NCI-H187 (cell line): ENCODE measurements at places on chromosomes 2 and 18.

DNA sequence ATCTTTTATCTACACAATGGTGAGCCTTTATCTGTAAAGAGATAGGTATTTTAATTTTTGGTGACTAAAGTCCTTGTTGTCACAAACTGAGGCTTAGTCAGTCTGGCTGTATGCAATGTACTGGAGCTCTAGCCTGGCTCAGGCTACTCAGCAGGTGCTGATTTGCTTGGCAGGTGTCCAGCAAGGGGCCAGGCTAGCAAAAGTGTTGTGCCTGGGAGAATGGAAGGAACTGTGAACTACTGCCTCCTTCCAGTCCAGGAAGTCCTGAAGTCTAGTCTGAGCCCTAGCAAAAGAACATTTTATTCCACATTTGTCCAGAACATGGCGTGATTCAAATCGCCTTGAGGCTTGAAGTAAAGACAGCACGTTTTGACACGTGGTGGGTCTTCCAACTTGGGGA lies 260.5 kb downstream of the CCDC85A start:
- peak; percentile 33 for DNase-seq

- peak; percentile 21 for DNase-seq
Measured at GRCh38 chr2:58923869-58924268, 682.7 kb upstream of the FANCL start.

- DNase-seq: no peak
Measured at GRCh38 chr2:73285159-73285739, 971 bp upstream of the FBXO41 start.

DNA sequence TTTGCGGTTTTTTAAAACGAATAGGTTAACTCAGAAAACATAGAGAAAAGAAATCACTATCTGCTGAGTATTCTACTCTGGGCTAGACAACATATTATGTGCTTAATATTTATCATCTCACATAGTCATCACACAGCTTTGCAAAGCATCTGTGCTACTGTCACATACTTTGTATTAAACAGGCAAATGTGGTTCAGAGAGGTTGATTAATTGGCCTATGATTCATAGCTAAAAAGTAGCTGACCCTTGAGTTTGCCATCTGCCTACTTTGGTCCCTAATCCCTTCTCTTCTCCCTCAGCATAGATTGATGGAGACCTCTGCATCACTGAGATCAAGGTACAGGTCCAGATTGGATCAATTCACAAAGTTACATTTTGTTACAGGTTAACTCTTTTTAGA lies 21.4 kb downstream of the ANKRD30B start:
- no peak for DNase-seq

DNA sequence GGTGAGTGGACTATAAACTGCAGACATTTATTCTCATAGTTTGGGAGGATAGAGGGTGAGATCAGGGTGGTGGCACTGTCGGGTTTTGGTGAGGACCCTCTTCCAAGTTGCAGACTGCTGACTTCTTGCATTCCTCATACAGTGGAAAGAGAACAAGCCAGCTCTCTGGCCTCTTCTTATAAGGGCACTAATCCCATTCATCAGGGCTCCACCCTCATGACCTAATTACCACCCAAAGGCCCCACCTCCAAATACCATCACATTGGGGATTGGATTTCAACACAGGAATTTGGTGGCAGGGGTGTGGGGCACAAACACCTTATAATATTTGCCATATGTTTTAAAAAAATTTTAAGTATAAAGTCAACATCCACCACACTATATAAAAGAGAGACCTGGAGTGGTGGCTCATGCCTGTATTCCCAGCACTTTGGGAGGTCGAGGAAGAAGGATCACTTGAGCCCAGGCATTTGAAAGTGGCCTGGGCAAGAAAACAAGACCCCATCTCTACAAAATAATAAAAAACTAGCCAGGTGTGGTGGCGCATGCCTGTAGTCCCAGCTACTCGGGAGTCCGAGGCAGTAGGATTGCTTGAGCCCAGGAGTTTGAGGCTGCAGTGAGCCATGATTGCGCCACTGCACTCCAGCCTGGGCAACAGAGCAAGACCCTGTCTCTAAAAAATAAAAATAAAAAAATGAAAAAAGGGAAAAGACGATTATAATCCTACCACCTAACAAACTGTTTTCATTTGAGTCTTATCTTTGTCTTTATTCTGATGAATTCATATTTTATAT lies 44.0 kb downstream of the TCF7L1 start:
- DNase-seq: no peak

DNA sequence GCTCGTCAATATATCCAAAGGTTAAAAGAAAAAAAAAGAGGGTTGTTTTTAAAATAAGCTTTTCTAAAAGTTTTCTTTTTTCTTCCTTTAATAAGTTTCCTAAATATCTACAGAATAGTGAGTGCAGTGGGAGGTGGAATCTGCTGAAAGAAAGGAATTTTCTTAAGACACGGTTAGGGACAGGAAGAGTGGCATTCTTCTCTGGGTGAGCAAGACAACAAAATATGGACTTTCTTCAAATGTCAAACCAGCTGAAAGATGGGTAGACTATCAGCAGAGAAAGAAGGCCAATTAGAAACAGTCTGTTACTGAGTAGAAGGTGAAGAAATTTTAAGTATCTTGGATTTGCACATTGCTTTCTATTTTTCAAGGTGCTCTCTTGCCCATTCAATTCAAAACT lies 222.7 kb upstream of the PIK3C3 start:
- DNase-seq: no peak

DNA sequence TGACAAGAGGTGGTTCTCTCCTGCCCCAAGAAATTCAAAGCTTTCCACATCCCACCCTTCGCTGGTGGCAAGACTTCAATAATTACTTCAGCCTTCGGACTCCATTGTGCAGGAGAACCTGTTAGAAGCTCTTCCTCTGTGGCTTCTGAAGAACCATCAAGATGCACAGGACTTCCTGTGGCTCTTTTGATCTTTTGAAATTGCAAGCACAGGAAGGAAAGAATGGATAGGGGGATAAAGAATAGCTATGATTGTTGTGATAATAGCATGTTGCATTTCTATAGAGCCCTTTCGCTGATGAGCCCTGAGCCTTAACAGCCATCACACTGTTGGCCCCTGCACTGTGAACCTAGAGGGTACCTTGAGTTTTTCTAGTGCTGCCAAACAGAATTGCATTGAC lies 7.4 kb downstream of the EPAS1 start:
- no peak for DNase-seq

DNA sequence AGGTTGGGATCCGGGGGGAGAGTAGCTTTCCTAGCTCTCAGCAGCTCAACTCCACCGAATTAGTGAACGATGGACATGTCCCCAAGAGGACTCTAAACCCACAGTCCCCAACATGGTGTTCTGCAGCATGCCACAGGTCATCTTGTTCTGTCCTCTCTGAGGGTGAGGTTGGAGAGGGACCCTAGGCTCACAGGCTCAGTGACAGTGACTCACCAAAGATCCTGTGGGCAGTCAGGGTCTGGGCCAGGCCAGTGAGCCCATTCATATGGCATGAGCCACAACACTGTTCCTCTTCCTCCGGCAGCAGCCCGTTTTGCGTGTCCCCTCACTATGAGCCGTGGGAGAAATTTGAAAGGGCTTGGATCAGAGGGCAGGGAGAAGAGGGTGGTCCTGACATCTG lies 2.8 kb upstream of the SLC20A1 start:
- no peak for DNase-seq

GRCh38 chr2:151840216-151841046 lies 12.2 kb upstream of the ARL5A start:
- no peak for DNase-seq

DNA sequence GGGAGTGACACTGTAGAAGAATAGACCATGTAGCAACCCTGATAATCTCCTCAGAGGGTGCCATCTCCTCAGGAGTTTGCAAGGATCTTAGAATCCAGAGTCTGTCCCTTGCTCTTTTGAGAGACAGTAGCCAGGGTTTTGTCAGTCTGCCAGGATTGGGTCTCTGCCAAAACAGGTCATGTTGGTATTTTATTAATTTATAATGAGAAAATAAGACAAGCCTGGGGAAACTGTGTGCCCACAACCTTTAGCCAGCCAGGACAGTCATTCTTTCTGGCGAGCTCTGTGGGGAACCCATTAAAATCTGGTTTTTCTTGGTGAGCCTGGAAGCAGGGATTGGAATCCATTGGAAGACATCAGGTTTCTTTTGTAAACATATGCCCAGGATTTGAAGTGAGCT lies 78.6 kb downstream of the PTPRM start:
- no peak for DNase-seq

DNA sequence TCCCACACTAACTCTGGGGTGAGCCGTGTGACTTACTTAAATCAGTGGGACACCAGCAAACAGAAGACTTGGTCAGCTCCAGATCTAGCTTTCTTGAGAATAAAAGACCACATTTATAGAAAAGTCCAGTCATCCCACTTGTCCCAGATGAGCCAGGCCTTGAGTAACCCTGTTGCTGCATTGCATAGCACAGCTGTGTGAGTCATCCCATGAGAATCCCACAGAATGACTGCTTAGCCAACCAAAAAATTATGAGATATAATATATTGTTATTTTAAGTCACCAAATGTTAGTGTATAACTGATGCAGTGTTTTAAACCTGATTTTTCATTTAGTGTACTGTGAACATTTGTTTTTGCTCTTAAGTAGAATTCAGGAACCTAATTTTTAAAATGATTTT lies 94.2 kb upstream of the FSHR start:
- DNase-seq: no peak

GRCh38 chr18:55862693-55863390 lies 274.9 kb upstream of the TCF4 start:
- DNase-seq: no peak

DNA sequence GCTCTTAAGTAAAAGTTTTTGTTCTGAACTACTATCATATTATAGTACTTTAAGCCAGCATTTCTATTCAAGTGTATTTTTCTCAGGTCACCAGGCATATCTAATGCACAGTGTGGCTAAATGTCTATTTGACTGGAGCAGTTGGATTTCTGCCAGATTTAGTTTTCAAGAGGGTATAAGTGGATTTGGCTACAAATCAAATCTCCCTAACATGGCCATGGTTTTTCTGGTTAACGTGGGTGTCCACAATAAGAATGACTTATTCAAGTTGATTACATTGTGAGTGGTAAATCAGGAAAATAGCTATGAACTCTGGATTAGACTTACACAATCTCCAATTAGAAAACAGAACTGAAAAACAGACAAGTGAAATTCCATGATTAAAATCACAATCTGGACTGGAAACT lies 5.7 kb upstream of the CHN1 start:
- DNase-seq: peak; percentile 90

DNA sequence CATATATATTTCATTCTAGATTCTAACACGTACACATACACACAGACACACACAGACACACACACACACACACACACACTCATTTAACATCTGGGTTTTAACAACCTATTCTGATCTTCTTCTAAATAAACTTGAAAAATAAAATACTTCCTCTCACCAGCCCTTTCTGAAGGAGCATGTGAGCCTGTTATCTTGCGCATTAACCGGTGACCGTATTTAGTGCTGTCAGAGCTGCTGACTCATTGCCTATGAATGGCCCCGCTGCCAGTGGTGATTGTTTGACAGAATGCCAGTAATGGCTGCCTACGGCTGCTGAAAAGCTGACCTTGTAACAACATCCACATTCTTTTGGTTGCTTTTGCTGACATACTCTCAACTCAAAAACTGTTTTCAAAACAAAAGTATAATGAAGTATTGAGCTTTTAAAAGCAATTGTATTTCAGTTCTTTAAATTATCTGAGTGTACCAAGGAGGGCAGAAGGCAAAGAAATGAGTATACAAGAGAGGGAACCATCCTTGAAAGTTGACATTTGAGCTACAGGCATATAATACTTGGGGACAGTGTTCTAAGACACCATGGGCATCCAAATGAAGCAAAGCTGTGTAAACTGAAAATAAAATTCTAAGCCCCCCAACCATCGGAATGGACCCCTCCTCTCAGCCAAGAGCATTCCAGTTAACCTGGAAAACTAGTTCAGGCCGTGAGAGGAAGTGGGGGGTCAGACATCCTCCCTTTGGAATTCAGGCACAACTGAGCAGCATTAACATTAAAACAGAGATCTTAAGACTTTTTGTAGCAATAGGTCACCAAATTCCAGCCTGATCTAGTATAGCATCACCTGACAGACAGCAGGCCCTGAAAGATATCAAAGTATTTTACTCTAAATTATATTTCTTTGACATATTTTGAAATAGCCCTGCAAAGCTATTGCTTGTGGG lies 50.2 kb upstream of the DTNA start:
- no peak for DNase-seq

- DNase-seq: no peak
Measured at GRCh38 chr2:100235098-100235497, 87.2 kb downstream of the LONRF2 start.

- DNase-seq: no peak
Measured at GRCh38 chr18:74589811-74590210, 7.9 kb upstream of the ZNF407 start.

- no peak for DNase-seq
Measured at GRCh38 chr2:71746946-71747501, 293.7 kb downstream of the DYSF start.

- DNase-seq: no peak
Measured at GRCh38 chr2:144248350-144249034, 271.4 kb downstream of the ZEB2 start.

DNA sequence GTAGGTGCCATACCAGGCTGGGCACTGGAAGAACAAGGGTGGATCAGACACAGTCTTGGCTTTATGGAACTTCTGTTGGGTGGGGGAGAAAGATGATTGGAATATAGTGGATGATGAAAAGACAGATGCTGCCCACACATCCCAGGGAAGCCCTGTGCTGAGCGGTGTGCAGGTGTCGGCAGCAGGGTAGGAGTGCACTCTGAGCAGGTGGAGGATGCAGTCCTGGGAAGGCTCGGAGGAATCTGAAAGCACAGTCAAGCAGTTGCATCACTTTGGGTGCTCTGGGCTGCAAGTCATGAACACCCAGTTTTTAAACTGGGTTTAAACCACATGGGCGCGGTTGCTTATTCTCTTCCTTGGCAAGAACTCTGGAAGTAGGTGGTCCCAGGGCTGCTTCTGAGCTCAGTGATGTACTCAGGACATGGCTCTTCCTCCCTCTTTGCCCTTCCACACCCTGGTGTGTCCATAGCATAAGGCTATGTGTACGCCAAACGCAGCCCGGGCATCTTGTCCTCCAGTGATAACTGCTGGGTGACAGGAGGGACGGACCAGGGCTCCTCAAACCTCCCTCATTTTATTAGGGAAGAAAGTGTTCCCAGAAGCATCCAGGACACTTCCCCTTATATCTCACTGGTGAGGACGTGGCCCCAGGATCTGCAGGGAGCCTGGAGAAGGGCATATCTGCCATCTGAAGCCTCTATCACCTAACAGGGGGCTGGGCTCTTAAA lies 84.0 kb downstream of the SH3RF3 start:
- DNase-seq: no peak

- DNase-seq: no peak
Measured at GRCh38 chr2:239674101-239674980, 273.5 kb upstream of the HDAC4 start.
